Lung microvascular endothelial cell (primary cell): ENCODE measurements at places on chromosomes 2 and 18. TPM values are rescaled to one million over a fixed set of nuclear protein-coding genes. Genes with fewer than 3 reads are reported as not detected.

DNA sequence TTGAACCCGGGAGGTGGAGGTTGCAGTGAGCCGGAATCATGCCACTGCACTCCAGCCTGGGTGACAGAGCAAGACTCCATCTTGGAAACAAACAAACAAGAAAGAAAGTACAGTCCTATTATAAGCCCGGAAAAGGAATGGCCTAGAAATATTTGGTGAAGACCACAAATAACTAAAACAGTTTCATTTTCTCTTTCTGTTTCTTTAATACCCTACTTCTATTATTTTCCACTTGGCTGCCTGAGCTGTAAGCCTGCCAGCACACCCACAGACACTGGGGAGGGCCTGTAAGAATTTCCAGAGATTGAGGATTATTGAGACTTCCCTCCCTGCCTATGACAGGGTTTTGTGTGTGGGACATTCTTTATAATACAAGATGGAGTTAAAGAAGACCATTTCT, 188.0 kb upstream of the DCC start:
- DNase-seq, result no peak

CHCHD5 gene
- 5.7 and 8.3 TPM in 2 replicates for total RNA-seq

CRYGC gene
- total RNA-seq, result not detected in 2 replicates

DNA sequence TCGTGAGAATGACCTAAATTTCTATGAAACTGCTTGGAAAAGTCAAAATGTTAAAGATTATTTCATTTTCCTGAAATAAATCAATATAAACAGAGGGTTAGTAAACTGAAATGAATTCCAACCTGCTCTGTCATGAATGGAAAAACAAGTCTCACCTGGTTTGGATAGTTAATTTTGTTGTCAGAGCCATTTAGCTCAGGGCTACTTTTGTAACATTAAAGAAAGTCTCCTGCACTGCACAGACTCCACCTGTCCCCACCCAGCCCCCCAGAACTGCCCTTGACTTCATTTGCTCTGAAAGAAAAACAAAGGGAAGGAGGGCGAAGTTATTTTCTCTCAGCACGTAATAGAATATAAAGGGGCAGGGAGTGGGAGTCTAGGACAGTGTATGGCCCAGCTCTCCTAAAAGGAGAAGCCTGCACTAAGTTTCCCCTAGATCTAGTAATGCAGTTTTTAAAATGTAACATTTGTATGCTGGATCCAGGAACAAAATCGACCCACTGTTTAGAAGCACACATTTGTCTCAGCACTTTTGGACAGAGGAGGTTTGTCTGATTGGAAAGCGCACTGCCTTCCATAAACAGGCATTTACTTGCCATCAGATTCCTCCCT, 54.2 kb upstream of the ACSL3 start:
- DNase-seq, result no peak

DNA sequence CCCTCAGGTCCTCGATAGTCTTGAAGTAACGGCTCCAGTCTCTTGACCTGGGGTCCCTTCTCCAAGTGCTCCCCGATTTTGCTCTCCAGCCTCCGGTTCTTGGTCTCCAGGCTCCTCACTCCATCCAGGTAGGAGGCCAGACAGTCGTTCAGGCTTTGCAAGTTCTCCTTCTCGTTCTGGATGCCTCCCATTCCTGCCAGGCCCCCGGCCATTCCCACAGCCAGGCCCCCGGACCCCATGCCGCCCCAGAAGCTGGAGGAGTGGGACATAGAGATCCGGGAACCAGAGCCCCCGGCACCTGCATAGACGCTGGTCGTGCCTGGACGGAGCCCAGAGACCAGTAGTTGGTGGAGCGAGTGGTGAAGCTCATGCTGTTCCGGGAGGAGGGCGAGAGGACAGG, 29.0 kb upstream of the RAB31 start:
- DNase-seq, result no peak

DNA sequence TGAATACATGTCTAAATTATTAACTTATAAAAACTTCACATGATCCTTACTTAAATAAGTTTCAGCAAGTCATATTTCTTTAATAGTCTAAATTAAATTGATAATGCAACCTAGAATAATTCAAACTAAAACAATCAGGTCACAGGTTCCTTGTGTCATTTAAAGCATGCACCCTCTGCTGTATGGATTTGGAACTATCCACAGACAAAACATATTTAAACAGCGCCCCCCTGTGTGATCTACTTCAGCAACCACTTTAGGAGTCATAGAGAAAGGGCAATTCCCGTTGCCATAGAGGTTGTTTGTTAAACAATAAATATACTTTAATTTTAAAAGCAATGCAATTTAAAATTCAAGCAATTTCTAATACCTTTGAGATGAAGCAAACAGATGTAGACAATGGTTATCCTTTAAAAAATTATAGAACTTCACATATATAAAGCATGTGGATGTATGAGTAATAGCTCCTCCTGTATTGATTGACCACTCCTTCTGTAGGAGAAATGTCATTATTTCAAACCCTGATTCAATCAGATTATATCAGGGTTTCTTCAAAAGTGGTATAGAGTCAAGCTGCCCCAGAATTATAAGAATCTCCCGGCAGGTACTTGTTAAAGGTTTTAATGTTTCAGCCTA, 21.2 kb downstream of the GRB14 start:
- DNase-seq, result peak; percentile 85

MROH2A gene
- total RNA-seq, result not detected in 2 replicates

DNA sequence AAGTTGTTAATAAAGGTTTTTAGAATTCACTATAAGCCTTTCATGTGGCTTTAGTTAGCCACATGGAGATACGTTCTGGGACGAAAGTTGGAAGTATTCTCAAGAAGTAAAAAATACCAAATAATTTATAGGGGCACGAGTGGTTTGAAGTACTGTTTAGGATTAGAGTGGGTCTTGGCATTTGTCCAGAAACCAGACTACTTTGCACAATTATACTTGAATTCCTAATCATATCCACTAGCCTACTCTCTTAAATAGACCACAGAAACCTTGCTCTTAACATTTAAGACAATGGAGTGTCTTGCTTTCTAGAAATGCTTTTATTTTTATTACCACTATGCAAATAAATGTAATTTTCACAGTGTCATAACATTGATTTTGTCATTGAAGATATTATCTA, 44.6 kb downstream of the UBE2E3 start:
- DNase-seq, result no peak

GNLY gene
- total RNA-seq, result not detected in 2 replicates

GRCh38 chr18:303607-304006, 35.8 kb upstream of the THOC1 start:
- no peak for DNase-seq

EMILIN1 gene
- 23.3 and 42.3 TPM in 2 replicates for total RNA-seq

GRCh38 chr2:229920011-229920641, 1.7 kb downstream of the TRIP12 start:
- DNase-seq, result peak; percentile 52

DNA sequence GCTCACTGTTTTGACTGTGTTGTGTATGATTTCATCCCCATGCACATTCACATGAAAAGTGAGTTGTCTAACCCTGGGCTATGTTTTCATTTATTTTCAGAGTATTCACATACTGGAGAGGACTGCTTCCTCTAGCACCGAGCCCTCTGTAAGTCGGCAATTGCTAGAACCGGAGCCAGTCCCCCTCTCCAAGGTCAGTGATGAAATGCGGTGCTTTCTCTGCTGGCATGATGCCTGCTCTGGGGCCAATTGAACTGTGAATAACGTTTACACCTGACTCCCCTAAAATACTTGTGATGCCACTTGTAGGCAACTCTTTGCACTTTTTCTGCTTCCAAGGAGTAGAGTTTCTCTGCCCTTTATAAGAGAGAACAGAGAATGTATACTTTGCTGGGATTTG, 126.9 kb downstream of the PRKRA start:
- peak; percentile 38 for DNase-seq
